RPMI7951 (cell line): ENCODE measurements at places on chromosomes 6 and 20. TPM values are rescaled to one million over a fixed set of nuclear protein-coding genes. Genes with fewer than 3 reads are reported as not detected.

RBPJL gene
- not detected in 2 replicates for total RNA-seq

SLC26A8 gene
- total RNA-seq = not detected in 2 replicates

SRXN1 gene
- total RNA-seq = 70.9 and 73.4 TPM in 2 replicates

TSHZ2 gene
- 0.12 TPM in 1 of 2 replicates, not detected in the other for total RNA-seq

UBE2C gene
- 606 and 673 TPM in 2 replicates for total RNA-seq

CPNE5 gene
- total RNA-seq = not detected in 2 replicates

ATRN gene
- total RNA-seq = 28.4 and 30.2 TPM in 2 replicates

LY6G6F gene
- not detected in 2 replicates for total RNA-seq

HLA-G gene
- total RNA-seq = not detected in 2 replicates

HLA-DQA1 gene
- not detected in 2 replicates for total RNA-seq

VIP gene
- total RNA-seq = not detected in 2 replicates

MROH8 gene
- total RNA-seq = 0.10 and 1.3 TPM in 2 replicates

LY6G6D gene
- not detected in 2 replicates for total RNA-seq

PDYN gene
- total RNA-seq = not detected in 2 replicates

PLCB4 gene
- 5.3 and 5.4 TPM in 2 replicates for total RNA-seq

NNAT gene
- not detected in 2 replicates for total RNA-seq

IL17A gene
- total RNA-seq = 0.10 and 0.12 TPM in 2 replicates

C4B gene
- 0.68 and 0.72 TPM in 2 replicates for total RNA-seq

POM121L2 gene
- total RNA-seq = 0.12 TPM in 1 of 2 replicates, not detected in the other
